ENCODE measurements at places on chromosomes 1 and 21.
A peak's percentile ranks its signal among the peaks of the same experiment; 100 is the strongest.

DNA sequence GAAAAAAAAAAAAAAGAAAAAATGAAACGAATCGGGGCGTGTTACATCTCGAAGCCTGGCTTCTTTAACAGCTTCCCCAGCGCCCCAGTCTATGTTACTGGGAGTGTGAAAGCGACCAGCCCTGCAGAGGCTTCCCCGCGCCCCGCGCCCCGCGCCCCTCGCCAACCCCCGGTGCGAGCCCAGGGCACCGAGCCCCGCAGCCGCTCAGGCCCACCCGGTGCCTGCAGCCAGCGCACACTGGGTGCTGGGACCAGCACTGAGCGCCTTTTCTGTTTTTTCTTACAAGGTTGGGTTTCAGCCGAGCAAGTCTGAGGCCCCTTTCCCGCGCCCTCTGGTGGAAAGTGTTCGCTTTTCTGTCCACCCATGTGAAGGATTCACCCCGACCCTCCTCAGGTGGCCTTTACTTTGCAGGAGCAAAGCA, 42.1 kb upstream of the ZNF496 start:
- DNase-seq, result peak; percentile 49

DNA sequence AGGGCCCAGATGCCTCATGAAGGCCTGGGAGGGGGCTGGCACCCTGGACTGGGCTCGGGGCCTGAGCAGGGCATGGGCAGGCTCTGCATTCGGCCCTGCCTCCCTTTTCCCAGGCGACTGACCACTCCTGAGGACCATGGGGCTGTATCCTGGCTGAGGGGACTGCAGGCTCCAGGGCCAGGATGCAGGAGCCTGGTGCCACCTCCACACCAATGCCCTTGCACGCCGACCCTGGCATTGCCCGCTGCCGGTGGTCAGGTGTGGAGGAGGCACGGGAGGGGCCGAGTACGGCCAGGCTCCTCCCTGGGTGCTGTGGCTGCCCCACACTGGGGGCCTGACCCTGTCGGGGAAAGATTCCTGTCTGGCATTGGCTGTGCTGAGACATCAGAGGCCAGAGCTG, 128.9 kb downstream of the SIK1 start:
- DNase-seq, result no peak

- no peak for DNase-seq
Observed at GRCh38 chr1:5993556-5994491, 1.6 kb upstream of the NPHP4 start.

GRCh38 chr1:220045356-220046051, 801 bp downstream of the EPRS1 start:
- DNase-seq, result no peak

All from CD4-positive, alpha-beta T cell treated with Interferon gamma for 1 hour (primary cell).